Dermis blood vessel endothelial cell (primary cell): ENCODE measurements at places on chromosomes 13 and 19. TPM values are rescaled to one million over a fixed set of nuclear protein-coding genes. Genes with fewer than 3 reads are reported as not detected.

Gene CYP4F22
- total RNA-seq = not detected in 2 replicates

DNA sequence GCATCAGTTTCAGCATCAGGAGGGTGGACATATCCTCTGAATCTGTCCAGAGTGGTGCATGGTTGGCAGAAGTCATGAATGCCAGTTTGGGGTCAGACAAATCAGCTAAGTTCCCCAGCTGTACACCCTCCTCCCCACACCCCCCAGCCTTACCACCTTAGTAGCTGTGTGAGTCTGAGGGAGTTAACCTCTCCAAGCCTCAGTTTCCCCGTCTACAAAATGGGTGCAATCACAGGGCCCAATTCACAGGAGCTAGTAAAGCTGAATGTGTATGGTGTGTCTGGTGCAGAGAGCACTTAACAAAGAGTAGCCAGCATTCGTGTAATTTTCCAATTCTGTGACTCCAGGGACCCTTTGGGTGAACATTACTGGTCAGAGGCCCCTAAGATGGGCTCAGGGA is 13.4 kb upstream of the ZNF358 start:
- no peak for DNase-seq

Gene LILRB4
- total RNA-seq = not detected in 2 replicates

Gene PRKCG
- total RNA-seq = 0.17 TPM in 1 of 2 replicates, not detected in the other

DNA sequence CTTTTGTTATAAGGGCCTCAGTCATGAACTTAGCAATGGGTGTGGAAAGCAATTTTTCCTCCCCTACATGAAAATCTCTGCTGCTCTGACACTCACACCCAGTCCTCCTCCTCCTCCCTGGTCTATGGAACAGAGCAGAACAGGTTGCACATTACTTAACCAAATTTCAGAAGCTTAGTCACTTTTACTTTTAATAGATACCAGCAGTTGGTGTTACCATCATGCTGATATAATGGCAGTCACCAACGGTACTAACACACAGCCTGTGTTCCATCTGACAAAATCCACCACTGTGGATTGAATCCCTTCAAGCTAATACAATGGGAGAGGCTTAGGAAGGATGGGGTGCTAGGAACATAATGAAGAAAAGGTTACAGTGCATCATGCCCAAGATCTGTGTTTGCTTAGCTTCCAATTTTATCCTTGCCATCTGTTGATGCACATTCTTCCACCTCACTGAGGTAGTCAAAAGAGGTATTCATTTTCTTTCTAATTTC is 9.8 kb downstream of the TPT1 start:
- no peak for DNase-seq

GRCh38 chr19:5394551-5395505 is 54.2 kb upstream of the PTPRS start:
- no peak for DNase-seq

Gene COX7A1
- 7.1 and 24.0 TPM in 2 replicates for total RNA-seq

Gene FFAR1
- total RNA-seq = not detected in 2 replicates

DNA sequence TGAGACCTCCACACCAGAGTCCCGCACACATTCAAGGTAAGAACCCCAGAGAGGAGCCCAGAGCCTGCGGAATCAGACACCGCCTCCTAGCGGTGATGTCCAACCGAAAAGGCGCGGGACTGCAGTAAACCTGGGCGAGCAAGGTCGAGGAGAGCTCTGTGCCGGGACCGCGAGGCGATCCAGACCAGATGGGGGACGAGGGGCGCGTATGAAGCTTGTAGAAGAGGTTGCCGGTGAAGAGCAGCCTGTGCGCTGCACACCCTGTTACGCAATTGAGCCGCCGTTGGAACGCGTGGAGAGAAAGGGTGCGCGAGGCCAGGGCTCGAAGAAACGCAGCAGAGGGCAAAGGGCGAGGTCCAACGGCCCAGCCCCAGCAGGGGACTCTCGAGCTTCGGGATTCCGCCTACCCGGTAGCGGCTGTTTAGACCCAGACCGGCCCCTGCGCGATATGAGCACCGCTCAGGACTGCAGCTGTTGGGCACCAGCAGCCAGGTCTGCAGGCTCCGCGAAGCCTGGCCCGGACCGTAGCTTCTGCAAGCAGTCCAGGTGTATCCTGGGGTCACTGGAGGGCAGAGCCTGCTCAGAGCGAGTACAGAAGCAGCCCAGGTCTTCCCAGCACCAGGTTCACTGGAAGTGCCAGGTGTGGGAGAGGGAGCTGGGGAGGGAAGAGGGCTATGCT is 65.9 kb upstream of the ZNF599 start:
- DNase-seq = peak; percentile 52

GRCh38 chr13:26946684-26947343 is 186.2 kb upstream of the GPR12 start:
- DNase-seq = peak; percentile 62

GRCh38 chr13:43240278-43240677 is 216.9 kb downstream of the DNAJC15 start:
- no peak for DNase-seq

DNA sequence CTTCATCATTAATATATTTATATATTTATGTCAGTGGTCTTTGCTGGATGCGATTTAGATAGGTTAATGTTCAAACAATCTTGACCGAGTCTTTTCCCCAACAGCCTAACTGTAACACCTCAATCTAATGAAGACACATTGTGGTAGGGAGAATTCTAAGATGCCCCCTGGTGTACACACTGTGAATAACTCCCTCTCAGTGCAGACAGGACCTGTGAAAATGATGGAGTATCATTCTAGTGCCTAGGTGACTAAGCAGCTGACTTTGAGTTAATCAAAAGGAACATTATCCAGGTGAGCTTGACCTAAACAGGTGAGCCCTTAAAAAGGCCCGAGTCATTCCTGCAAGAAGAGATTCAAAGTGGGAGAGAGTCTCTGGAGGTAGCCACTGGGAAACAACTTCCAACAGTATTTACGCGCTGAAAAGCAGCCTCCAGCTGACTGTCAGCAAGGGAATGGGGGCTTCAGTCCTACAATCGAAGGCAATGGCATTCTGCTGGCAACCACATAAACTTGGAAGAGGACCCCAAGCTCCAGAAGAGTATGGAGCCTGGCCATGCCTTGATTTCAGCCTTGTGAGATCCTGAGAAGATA is 28.0 kb upstream of the KBTBD7 start:
- DNase-seq = peak; percentile 79

Gene C19orf67
- not detected in 2 replicates for total RNA-seq

Gene AP1M2
- total RNA-seq = 0.17 TPM in 1 of 2 replicates, not detected in the other

DNA sequence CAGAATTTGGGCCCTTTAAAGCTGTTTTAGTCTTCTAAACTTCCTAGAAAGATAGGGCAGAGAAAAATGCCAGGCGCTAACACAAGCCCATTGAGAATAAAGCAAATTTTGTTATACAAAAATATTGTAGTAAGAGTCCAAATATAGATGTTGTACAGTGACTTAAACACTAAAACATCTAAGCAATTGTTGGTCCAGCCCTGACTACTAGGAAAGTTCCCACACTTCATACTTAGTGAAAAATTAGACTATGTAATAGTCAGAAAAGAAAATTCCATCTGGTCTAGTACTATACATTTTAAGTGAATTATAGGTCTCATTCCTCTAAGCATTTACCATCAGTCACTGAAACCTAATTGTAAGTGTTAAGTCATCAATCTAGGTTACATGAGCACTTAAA is 1518.3 kb upstream of the SLC10A2 start:
- DNase-seq = no peak
